Substantia nigra (tissue), 51 donors: ENCODE measurements at places on chromosomes 2 and 18.

DNA sequence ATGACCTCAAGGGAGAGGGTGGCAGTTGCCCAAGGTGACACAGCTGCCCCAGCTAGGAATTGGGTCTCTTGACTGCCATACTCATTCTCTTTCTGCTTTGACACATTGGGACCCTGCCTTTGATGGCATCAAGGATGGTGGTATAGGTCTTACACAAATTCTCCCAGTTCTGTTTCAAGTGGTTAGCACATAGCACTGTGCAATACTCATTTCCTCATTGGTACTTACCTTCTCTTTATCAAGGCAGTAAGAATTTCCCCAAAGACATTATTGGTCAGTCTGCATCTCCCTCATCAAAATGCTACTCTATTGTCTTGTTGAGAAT lies 35.9 kb upstream of the CCDC93 start:
- DNase-seq: no peak

GRCh38 chr2:11275910-11276309 lies 68.5 kb downstream of the ROCK2 start:
- no peak for DNase-seq

GRCh38 chr2:64880193-64880951 lies 108.8 kb upstream of the SLC1A4 start:
- no peak for DNase-seq

DNA sequence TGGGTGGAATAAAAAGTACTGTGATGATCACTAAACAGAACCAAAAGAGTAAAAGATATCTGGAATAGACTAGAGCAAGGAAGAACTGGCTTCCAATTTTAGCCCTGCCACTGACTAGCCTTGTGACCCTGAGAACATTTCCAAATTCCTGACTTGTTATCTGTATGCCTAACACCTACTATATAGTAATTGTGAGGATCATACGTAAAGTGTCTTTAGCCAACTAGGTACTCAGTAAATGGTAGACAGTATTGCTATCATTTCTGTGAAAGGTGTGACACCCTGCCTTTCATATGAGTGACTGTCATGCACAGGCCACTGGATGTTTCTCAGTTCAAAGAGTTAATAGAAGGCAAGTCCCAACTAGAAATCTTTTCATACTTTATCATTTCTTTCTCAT lies 29.8 kb downstream of the CYTIP start:
- DNase-seq: no peak

- DNase-seq: no peak
Measured at GRCh38 chr2:197946562-197946961, 142.2 kb downstream of the PLCL1 start.

DNA sequence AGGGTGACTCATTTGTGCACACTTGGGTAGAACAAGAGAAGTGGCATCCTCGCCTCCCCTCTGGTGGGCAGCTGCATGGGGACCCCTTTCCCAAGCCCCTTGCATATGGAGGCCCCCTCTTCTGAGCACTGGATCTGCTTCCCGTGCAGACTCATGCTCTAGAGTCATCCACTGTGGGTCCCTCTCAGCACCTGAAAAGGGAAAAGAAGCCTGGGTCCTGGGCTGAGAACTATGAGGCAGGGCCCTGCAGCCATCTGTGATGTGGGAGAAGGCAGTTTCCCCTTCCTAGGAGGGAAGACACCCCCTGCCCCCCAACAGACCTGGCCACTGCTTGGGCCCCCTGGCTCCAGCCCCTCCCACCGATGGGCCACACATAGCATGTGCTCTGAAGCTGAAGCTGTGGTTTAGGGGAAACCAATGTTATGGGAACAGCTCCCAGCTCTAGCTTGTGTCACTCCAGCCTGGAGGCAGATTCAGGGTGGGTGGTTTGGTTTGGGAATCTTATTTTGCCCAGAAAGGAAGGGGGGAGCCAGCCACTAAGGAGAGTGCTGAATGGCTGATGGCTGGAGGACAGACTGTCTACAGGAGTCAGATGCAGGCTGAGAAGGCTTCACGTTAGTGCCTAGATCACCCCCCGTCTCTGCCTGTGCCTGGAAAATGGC lies 172.8 kb downstream of the GLI2 start:
- DNase-seq: no peak
